ENCODE measurements at places on chromosomes 3 and 15.

- DNase-seq: no peak
Measured at GRCh38 chr3:10917176-10917575, 75.4 kb upstream of the SLC6A1 start.

DNA sequence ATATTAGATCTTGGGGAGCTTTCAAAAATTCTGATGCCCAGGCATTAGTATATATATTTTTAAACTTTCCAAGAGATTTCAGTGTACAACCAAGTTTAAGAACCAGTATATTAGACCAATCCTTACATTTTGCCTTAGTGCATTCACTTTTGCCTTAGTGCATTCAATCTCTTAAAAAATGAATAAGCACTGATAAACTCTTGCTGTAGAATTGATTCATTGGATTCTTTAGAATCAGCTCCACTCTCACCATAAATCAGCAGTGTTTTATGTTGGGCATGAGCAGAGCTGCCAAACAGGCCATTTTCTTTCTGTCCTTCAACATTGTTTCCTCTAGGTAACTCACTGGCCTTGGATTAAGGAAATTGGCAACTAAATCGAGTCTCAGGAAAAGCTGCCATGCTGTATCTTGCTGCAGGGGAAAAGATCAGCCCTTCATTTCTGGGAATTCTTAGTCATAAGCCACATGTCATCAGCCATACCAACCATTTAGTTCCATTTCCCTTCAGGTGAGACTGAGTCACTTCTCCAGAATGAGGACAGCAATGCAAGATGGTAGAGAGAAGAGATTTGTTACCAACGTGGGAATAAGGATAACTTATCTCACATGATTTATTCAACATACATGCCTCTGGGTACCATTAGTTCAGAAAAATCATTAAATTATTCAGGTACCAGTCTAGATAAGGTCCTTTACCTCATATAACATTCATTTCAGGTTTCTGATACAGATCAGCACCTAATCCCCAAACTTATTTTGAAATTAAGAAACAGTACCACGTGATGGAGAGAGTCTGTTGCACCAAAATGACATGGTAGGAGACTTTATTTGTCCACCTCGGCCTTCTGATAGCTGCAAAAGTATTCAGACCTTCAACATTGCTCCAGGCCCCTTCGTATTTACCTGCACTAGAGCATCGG is 192.5 kb downstream of the P3H2 start:
- no peak for DNase-seq

DNA sequence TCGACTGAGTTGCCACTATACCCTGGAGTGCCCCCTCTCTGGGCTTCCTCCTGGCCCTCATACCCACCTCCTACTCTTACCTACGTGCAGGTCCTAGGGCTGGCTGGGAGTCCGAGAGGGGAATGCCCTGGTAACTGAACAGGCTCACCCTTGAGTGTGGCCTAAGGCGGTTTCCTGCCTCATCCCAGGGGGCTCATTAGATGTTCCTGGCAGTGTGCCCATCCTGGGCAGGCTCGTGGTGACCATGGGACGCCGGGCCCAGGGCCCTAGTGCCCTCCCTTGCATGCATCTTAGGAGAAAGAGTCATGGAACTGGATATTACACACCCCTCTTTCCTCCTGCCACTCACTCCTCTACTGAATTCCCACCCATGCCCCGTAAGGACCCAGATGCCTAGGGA is 2.8 kb downstream of the SEMA4B start:
- DNase-seq: no peak

DNA sequence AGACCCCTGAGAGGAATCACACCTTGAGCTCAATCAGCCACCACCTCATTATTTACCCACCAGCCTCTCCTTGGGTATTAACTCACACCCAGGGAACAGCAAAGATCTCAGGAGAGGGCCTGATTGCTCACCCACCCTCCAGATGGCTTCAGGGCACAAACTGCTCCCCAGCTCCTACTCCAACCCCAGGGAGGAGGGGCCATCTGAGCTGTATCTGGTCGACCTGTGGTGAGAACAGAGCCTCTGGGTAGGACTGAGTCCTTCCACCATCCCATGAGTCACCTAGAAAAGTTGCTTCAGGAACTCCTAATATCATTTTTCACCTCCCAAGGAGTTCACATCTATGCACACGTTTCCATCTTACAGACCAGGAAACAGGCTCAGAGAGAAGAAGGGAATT is 44.8 kb upstream of the HES1 start:
- no peak for DNase-seq

DNA sequence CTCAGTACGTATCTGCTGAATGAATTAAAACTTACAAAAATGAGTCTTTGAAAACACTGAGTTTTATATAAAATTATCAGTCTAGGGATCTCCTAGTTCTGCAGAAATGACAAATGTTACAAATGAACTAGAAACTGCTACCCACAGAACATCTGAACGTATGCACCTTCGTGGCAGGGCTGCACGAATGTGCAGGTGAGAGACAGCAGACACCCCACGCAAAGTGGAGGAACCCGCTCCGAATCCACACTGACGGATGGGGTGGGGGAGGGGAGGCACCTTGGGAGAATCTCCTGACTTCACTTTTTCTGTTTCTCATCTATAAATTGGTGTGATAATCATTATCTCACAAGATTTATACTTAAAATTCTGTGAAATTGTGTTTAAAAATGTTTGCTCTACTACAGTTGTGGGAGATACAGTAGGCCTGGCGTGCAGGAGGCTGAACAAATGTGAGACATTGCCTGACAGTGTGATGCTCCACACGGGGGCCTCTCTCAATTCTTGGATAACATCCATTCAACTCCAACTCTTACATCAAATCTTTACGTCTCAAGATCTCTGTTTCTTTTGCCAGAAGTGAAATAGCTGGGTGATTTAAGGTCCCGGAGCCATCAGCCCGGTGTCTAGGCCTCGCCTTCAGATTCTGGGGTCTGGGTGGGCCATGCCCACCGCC is 86.9 kb downstream of the ATP10A start:
- no peak for DNase-seq

DNA sequence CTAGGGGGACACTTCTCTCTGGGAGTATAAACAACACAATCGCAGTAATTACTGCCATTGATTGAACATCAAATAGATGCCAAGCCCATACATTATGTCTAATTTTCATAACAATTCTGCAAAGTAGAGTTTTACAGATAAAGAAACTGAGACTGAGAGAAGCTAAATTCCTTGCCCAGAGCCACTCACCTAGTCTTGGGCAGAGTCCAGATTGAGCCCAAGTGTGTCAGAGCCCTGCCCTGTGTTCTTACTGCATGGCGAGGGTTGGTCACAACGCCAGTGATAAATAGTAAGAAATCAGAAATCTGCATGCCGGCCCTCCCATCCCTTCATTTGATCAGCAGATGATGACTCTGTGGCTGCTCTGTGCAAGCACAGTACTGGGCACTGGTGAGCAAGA is 106.3 kb downstream of the C3orf70 start:
- DNase-seq: no peak

DNA sequence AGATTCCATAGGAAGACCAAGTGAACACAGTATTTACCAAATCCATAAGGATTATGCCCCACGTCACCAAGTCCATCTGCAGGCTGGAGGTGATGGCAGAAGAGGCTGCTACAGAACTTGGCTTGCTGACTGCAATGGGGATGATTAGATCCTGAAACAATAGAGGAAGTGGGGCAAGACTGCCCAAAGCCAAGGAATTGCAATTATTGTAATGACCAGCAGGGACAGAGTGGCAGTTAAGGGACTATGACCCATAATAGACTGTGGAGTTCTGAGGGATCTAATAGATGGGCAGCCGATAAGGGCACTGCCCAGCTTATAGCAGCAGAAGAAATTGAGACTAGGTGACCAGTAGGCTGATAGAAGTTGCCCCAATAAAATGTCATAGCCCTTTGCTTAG is 108.4 kb downstream of the MINAR1 start:
- DNase-seq: no peak

- no peak for DNase-seq
Measured at GRCh38 chr15:78942741-78943140, 2.1 kb downstream of the CTSH start.

DNA sequence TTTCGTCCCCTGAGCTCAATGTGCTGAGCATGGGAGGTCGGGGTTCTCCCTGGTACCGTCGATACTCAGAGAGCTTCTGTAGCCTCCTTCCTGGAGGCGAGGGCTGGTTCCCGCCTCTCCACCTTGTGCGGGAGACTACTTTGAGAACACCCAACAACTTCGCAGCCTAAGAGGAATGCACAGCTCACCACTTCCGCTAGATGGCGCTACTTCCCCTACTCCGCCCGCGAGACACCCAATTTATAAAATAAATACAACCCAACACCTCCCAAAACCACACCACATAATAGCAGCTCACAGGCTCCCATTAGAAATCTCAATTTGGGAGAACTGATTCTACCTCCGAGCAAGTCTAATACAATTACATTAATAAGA is 1.2 kb downstream of the RGMA start:
- no peak for DNase-seq

- no peak for DNase-seq
Measured at GRCh38 chr15:94238539-94239118, 7.3 kb downstream of the MCTP2 start.

GRCh38 chr3:172066880-172067796 is 27.8 kb downstream of the FNDC3B start:
- DNase-seq: no peak

DNA sequence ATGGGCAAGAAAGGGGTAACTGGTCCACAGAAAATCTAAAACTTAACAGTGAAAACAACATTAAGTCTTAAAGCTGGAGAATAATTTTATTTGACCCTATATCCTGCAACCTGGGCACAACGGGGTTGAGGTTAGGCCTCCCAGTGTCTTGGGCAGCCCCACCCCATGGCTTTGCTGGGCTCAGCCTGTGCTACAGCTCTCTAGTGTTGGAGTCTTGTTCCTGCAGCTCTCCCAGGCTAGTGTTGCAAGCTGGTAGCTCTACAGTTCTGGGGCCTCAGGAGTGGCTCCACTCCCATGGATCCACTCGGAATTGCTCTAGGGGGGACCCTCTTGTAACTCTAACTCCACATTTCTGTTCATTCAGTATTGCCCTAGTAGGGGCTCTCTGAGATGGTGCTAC is 24.9 kb upstream of the GNB4 start:
- no peak for DNase-seq

DNA sequence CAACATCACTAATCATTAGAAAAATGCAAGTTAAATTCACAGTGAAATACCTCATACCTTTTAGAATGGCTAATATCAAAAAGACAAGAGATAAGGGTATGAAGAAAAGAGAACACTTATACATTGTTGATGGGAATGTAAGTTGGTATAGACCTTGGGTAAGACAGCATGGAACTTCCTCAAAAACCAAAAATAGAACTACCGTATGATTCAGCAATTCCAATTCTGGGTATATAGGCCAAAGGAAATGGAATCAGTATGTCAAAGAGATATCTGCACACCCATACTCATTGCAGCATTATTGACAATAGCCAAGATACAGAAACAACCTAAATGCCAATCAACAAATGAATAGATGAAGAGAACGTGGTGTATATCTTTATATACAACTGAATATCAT is 166.8 kb upstream of the LRRN1 start:
- no peak for DNase-seq

GRCh38 chr15:49313650-49314049 is 109.4 kb upstream of the FGF7 start:
- no peak for DNase-seq

DNA sequence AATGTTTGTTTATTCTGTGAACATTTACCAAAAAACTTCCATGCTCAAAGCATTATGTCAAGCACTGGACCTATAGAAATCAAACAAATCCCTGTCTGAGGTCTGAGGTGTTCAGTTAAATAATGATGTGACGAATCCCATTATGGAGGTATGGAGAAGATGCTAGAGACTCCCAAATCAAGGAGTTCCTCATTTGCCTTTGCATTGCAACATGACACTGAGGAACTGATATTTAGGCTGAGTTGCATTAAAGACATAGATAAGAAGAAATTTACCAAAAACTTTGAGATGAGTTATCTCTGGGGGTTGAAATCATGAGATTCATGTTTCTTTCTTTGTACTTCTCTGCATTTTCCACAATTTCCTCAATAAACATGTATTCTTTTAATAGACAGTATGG is 16.0 kb downstream of the CD200 start:
- no peak for DNase-seq

DNA sequence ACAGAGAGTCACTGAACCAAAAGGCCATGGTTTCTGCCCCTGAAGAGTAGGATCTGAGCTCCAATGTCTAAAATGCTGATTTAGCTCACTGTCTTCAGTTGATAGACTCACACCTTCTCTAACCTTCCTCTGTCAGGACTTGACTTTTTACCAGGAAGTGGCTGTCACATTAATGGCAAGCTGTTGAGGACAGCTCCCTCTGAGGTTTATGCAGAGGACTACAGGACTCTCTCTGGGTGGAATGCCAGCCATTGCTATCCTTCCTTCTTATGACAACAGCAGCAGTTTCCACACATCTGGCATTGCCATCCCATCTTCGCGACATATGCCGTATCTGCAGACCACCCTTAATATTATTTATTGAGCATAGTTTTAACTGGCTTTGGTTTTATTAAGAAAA is 103.8 kb upstream of the PRICKLE2 start:
- no peak for DNase-seq

DNA sequence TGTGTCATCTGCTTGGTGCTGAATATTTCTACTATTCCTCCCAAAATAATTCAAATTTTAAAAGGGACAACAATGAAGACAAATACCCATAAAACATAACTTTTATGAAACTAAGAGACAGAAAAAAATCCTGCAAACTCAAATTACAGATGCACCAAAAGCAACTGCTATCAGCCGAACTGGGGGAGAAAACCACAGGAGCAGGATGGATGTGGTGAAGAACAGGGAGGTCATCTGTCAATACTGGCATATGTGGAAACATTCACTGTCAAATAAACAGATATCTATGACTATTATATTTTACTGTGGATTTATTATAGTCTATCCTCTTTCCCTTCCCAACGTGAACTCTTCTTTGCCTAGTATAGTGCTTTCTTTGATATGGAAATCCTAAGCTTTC is 53.3 kb upstream of the CPOX start:
- DNase-seq: no peak

GRCh38 chr3:3666664-3667063 is 132.6 kb upstream of the LRRN1 start:
- DNase-seq: no peak

GRCh38 chr3:28250999-28251398 is 9.6 kb downstream of the CMC1 start:
- DNase-seq: no peak
